ENCODE measurements at places on chromosomes 11 and 22.

DNA sequence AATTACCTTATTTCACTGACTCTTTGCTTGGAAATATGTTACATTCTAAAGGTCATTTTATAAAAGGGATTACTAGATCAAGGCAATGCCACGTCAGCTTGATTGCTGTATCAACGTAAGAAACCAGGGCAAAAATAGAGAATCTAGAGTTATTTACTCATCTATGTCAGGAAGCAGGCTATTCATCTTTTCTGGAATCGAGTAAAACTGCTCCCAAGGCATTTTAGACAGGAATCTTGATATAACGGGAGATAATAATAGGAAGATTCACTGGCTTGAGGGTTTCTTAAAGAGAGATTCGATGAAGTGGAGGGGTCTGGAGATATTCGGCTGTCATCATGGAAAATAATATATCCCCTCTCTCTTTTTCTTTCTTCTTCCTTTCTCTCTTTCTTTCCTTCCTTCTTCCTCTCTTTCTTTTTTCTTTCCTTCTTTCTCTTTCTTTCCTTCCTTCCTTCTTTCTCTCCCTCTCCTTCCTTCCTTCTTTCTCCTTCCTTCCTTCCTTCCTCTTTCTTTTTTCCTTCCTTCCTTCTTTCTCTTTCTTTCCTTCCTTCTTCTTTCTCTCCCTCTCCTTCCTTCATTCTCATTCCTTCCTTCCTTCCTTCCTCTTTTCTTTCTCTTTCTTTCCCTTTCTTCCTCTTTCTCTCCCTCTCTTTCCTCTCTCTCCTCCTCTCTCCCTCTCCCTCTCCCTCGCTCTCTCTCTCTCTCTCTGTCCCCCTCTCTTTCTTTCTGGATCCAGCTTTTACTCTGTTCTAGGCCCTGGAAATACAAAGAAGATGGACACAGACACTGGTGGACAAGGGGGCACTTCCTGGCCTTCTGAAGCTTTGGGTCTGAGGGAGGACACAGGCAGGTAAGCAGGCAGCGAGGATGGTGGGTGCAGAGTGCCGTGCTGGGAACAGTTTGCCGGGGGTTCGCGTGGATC is 18.1 kb upstream of the RASD2 start:
- DNase-seq = no peak

DNA sequence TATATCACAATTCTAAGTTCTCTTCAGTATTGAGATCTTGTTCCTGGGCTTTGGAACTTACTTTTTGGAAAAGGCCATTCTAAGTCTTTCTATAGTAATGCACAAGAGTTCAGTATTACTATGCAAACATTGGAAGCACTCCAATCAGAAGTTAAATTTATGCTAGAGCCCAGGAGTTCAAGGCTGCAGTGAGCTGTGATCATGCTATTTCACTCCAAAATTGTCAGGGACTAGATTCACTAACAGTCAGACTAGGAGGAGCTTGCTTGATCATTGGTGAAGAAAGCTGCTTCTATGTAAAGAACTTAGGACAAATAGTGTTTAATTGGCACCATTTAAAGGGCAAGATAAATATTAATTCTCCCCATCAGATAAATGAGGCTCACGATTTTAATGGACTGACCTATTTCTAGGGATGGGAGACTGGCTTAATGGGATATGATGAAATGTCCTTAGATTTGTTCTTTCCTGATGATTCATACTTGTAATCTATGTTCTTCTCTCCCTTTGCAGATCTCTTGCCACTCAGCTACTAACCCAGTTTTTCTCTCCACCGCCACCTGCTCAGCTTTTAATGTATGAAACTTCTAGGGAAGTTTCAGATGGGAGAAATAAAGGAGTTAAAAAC is 32.6 kb upstream of the TMEM123 start:
- DNase-seq = no peak

GRCh38 chr11:19788435-19788834 is 75.8 kb downstream of the NAV2 start:
- DNase-seq = no peak

GRCh38 chr11:8333811-8334401 is 70.2 kb upstream of the LMO1 start:
- DNase-seq = peak; percentile 67

Measured in Daoy (cell line).